ENCODE measurements at places on chromosomes 2 and 18. TPM values are rescaled to one million over a fixed set of nuclear protein-coding genes. Genes with fewer than 3 reads are reported as not detected.

DNA sequence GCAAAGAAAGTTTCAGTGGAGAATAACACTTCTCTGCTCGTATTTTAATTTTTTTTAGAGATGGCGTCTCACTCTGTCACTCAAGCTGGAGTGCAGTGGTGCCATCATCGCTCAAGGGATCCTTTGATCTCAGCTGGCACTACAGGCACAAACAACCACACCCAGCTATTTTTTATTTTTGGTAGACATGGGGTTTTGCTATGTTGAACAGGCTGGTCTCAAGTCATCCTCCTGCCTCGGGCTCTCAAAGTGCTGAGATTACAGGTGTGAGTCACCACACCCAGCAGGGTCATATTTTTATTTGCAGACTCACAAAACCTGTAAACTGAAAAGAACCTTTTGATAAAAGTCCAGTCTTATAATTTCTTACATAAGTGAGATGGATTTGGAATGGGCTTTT lies 2.6 kb downstream of the TRAK2 start:
- DNase-seq = no peak

DNA sequence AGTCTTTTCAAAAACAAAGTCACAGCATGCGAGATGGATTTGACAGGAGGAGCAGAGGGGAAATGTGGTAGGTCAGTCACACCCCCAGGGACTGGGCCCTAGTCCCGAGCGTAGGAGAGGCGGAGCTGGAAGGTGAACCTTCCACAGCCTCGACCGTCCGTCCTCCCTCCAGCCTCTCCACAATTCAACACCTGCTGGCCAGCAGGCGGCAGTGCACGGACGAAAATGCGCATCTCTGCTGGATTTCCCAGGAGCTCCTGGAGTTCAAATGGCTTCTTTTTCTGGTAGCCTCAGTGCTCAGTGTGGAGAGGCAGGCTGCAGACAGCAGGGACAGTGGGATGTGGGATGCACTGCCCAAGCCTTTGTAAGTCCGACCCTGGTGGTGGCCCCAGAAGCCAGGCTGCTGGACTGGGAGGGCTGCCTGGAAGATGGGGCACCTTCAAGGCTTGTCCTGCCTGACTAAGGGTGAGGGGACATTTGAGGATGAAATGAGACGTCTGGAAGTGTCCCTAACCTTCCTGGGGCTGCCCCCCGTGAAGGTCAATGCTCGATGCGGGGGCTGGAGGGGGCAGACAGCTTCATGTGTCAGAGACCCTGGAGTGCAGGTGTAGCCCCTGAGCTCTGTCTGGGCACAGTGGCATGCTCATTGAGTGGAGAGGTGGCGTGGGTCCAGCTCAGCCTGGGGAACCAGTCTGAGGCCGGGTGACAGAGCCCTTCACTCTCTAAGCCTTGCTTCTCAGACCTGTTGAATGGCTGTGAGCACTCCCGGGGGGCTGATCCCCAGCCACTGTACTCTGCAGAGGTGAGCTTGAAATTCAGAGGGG lies 189.5 kb downstream of the TFCP2L1 start:
- DNase-seq = peak; percentile 64

- no peak for DNase-seq
Measured at GRCh38 chr2:71640489-71640888, 187.1 kb downstream of the DYSF start.

- DNase-seq = no peak
Measured at GRCh38 chr2:35827086-35827485, 528.5 kb upstream of the CRIM1 start.

DNA sequence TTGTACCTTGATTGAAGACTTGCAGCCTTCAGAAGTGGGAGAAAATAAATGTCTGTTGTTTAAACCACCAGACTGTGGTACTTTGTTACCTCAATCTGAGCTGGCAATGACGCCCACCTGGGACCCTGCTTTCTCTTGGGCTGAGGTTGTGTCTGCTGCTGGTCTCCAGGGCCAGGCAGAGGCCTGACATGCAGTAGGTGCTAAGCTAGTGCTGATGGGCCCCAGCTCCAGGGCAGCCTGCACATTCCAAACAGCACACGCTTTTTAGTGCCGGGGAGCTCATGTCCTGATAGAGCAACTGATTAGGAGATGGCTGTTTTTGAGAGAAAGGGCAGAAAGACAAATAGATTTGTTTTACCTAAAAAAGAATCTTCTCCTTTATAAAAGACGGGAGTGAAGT lies 664.0 kb upstream of the HS6ST1 start:
- no peak for DNase-seq

Gene GCKR
- not detected for total RNA-seq

Gene LOXHD1
- total RNA-seq = 0.21 TPM

Gene IL1F10
- not detected for total RNA-seq
